ENCODE measurements at places on chromosomes 13 and 19.

DNA sequence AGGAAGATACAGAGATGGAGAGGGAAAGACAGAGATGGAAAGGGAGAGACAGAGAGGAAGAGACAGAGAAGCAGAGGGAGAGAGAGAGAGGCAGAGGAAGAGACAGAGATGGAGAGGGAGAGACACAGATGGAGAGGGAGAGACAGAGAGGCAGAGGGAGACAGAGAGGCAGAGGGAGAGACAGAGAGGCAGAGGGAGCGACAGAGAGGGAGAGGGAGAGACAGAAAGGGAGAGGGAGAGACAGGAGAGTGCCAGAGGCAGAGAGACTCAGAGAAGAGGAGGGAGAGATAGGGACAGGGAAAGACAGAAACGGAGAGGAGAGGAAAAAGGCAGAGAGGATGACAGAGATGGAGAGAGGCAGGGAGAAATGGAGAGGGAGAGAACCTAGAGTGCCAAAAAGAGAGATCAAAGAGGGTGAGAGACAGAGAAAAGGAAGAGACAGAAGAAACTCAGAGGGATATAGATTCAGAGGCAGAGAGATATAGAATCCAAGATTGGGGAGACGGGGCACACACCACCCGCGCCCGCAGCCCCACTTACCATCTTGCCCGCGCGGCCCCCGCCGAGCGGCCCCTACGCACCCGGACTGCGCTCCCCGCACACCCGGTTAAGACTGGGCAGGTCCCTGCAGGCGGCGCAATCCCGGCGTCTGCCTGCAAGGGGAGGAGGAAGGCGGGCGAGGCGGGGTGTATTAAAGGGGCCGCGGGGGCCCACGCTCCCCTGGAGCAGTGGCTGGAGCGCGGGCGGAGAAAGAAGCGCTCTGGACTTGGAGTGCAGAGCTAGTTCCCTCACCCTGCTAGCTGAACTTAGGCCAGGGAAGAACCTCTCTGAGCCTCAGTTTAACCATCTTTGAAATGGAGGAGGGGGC, 10.7 kb downstream of the TM6SF2 start:
- no peak for DNase-seq

DNA sequence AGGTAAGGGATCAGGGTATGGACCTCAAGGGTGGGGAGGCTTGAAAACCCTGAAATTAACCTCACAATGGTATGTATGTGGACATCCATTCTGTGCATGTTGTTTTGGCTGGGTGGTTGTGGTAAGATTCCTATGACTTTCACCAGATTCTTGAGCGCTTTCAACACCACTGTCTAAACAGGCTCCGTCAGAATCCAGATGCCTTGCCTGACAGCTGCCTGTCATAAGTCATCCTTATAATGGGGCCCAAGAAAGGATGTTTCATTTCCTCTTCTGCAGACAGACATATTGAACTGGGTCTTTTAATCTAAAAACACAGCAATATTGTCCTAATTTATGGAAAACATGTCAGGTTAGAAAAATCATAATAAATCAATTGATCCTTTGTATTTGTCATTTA, 41.3 kb downstream of the ALOX5AP start:
- DNase-seq: no peak

DNA sequence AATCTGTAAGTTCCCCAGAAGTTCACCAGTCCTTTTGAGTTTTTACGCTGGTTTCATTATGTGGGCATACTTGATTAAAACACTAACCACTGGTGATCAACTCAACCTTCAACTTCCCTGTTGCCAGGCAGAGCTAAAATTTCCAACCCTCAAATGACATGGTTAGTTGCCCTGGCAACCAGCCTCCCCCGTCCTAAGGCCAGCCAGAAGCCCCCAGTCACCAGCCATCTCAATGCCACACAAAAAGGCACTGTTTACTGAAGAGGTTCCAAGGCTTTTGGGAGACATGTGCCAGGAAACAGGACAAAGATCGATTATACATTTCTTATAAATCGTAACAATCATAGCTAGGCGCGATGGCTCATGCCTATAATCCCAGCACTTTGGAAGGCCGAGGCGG, 1.6 kb downstream of the ZNF649 start:
- no peak for DNase-seq

- no peak for DNase-seq
Measured at GRCh38 chr19:32682317-32682716, 6.7 kb downstream of the RGS9BP start.

DNA sequence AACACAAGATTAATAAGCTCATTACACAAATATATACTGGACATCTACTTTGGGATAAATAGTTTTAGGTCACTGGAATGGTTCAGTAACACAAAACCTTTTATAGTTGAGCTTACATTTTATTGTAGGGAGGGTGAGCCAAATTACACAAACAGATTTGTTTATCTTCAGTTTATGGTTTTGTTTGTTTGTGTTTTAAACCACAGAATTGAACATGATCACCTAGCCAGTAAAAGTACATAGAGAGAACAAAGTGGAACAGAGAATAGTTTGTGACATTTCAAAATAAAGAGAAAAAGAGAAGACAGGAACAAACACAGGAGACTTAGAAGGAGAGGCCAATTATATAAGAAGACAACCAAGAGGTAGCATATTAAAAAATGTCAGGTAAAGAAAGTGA, 1930.2 kb upstream of the PCDH20 start:
- no peak for DNase-seq

- DNase-seq: peak; percentile 37
Measured at GRCh38 chr19:50567882-50568727, at the start of gene LRRC4B. Gene LRRC4B, minus strand, starts transcription at chr19:50568435. Its CDS starts 19,597 bp downstream, at chr19:50548838.

GRCh38 chr19:51688671-51689571, 4.2 kb upstream of the SPACA6 start:
- peak; percentile 73 for DNase-seq

GRCh38 chr13:47184321-47184720, 287.5 kb upstream of the HTR2A start:
- no peak for DNase-seq

DNA sequence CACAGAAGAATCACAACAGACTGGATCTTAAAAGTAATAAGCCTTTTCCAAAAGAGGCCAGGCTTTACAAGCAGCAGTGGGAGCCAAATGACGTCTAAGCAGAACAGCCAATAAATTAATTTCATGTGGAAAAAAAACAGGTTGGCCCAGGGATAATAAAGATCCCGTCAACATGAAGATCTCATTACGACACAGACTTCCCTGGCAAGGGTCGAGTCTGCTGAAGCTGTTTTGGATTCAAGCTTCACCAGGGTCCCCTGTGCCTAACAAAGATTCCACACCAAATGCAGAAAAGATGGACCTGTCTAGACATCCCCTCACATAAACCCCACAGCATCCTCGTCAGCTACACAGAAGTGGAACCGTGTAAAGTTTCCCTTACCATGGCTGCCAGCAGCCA, 215.1 kb upstream of the ZNF507 start:
- no peak for DNase-seq

GRCh38 chr13:32893176-32893575, 123.0 kb upstream of the KL start:
- DNase-seq: no peak

DNA sequence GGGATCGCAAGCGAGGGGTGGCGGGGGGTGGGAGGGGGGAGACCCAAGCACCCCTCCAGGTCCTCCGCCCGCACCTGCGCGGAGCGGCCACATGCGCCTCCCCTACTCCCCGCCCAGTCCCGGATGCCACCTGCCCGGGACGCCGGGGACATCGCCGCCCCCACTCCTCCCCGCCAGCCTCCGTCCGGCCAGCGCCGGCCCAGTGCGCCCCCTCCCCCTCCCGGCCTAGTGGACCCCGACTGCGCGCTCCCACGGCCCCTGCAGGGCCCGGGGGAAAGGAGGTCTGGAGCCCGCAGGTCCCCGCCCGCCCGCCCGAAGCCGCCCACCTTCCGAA, 263 bp downstream of the RHPN2 start:
- DNase-seq: no peak

DNA sequence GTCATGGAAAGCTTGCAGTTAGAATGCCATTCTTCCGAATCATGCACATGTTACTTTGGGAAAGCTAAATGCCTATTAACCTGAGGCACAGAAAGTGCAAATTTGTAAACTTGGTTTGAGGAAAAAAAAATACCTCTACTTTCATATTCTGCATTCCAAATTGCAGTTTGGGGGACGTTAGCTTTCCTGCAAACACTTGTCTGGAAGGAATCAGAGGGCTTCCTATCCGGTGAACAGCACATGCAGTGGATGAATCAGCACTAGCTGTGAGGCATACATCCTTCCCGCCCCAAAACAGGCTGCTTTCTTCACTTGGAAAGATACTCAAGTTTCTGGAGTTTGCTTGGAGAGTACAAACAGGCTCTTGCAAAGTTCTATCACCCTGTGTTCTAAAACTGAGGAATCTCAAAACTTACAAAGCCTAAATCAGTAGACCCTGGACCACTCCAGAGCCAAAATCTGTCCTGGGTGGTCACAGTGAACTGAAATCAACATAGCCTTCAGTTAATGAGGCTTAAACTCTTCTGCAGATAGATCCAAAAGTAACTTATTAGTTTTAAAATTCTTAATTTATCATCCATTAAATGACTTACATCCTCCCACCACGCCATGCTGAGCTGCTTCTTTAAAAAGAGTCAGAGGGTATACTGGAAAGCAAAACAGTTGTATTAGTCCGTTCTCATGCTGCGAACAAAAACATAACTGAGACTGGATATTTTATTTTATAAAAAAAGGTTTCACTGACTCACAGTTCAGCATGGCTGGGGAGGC, 802.3 kb upstream of the ARGLU1 start:
- peak; percentile 13 for DNase-seq

- DNase-seq: no peak
Measured at GRCh38 chr13:32150239-32150638, 118.7 kb downstream of the FRY start.

GRCh38 chr13:21124852-21125251, 51.5 kb downstream of the SKA3 start:
- peak; percentile 38 for DNase-seq

- no peak for DNase-seq
Measured at GRCh38 chr13:50106559-50106958, 91.3 kb downstream of the KCNRG start.

GRCh38 chr19:47280183-47280797, 5.6 kb downstream of the INAFM1 start:
- no peak for DNase-seq

DNA sequence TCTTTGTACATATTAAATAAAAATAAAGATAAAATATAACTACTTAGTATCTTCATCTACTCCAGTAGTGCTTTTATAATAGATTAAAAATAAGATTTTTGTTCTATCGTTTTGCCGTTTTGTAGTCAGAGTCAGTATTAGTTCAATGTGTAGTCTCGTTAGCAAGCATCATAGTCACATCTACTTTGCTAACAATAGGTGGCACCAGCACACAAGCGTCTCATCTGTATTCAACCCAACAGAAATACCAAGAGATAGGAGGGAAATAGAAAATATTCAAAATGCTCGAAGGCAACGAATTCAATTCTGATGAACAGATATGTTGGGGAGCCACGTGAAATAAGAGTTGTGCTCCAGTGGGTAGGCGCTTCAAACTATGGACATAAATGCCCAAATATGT, 21.4 kb upstream of the MICU2 start:
- peak; percentile 44 for DNase-seq

DNA sequence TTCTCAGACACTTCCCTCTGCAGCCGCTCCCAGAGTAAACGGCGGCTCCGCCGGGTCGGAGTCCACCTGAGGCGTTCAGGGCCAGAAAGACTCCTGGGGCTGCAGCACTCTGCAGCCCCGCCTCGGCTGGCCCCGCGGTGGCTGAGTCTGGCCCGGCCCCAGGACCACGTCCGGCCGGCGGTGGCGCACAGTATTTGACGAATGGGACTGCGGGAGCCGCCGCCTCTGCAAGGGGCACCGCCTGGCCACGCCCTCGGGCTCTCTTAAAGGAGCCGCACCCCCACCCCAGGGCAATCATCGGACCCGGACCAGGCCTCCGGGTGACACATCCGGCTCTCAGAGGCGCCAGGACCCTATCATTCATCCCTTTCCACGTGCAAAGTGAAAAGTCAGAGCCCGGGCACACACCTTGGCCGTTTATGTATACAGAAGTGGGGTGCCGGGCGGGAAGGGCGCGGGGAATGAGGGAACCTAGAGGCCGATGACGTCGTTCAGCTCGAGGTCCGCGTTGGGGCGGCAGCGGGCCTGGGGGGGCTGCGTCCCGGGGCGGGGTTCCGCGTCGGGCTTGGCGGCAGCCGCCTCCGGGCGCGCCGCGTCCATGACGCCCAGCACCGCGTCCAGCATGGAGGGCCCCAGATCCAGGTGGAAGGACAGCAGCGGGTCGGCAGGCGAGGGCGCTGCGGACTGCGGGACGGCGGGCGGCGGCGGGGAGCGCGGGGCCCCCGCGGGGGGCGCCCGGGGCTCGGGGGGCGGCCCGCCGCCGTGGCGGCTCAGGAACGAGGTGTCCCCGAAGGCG, 1.2 kb upstream of the LENG9 start:
- peak; percentile 84 for DNase-seq

DNA sequence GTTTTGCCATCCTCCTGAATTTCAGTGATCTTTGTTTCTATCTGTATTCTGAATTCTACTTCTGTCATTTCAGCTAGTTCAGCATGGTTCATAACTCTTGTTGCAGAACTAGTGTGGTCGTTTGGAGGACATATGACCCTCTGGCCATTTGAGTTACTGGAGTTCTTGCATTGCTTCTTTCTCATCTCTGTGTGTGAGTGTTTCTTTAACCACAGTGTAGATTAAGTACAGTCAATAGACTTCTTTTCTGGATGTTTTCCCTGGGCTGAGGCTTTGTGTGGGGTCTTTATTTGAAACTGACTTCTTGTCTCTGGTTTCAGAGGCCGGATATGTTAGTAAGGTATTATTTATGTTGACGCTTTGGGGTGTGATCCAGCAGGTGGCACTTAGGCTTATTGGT, 14.7 kb downstream of the IGFL2 start:
- no peak for DNase-seq

DNA sequence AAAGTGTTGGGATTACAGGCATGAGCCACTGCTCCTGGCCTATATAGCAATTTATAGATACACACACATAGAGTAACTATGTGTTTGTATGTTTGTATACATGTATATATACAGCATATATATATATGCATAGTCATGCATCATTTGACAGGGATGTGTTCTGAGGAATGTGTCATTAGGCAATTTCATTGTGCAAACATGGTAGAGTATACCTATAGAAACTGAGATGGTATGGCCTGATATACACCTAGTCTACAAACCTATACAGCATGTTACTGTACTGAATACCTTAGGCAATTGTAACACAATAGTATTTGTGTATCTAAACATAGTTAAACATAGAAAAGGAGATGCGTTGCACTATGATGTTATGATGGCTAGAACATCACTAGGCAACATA, 53.0 kb upstream of the PCCA start:
- no peak for DNase-seq

DNA sequence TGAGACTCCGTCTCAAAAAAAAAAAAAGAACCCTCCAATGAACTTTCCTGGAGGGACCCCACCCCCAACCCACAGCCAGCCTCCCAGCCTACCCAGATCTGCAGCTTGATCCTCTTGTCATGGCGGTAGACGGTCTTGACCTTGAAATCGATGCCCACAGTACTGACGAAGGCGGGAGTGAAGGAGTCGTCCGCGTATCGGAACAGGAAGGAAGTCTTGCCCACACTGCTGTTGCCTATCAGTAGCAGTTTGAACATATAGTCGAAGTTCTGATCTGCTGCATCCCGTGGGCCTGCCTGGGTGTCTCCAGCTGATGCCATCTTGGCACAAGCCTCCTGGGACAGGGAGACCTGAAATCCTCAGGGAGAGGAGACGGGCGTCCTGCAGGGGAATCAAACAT, 2.4 kb downstream of the RAB3D start:
- DNase-seq: no peak
